Hindlimb muscle (tissue), 1 donor: ENCODE measurements at places on chromosomes 11 and 22. TPM values are rescaled to one million over a fixed set of nuclear protein-coding genes. Genes with fewer than 3 reads are reported as not detected.

- no peak for DNase-seq
These were observed 97.4 kb upstream of the SLC6A5 start for GRCh38 chr11:20501971-20502370.

GPHA2 gene
- polyA plus RNA-seq = not detected

DNA sequence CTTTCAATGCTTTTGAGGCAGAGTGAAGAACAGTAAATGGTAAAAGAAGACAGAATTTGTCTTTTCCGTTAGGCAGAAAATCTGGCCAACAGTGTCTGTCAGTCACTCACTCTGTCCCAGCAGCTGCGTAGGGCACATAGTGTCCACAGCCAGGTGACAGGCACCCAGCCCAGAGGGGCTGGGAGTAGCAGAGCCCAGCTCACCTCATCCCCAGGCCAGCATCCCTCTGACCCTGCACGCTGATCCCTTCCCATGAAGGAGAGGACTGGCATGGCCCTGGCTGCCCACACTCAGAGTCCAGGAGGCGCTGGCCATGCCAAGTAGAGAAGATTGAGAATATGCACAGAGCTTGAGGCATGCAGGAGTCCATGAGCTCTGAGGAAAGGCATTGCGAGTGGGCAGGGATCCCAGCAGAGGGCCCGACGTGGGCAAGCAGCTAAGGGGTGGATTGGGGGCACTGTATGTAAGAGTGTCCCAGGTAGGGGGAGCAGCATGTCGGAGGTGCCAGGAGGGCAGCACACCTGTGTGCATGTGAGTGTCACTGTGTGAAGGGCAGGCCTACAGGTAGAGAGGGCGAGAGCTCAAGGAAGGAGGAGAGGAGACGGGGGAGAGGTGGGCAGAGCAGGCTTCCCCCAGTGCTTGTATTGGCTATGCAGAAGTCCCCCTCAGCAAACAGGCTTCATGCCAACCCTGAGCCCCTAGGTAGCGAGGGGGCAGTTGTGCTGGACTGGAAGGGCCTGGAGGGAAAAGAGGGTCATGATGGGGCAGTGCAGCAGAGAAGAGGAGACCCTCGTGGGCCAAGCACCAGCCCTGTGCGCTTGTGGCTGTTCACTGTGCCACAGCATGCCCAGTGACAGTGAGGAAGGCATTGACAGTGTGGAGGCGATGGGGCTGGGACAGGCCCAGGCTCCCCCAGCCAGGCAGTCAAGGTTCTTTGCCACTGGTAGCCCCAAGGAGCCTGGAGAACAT is 133.8 kb downstream of the OSBP2 start:
- DNase-seq = no peak

GRCh38 chr11:93895106-93895862 is 44.9 kb upstream of the VSTM5 start:
- DNase-seq = peak; percentile 45
